Activated CD4-positive, alpha-beta T cell treated with anti-CD3 and anti-CD28 coated beads for 4 hours (primary cell): ENCODE measurements at places on chromosomes 11 and 22.

DNA sequence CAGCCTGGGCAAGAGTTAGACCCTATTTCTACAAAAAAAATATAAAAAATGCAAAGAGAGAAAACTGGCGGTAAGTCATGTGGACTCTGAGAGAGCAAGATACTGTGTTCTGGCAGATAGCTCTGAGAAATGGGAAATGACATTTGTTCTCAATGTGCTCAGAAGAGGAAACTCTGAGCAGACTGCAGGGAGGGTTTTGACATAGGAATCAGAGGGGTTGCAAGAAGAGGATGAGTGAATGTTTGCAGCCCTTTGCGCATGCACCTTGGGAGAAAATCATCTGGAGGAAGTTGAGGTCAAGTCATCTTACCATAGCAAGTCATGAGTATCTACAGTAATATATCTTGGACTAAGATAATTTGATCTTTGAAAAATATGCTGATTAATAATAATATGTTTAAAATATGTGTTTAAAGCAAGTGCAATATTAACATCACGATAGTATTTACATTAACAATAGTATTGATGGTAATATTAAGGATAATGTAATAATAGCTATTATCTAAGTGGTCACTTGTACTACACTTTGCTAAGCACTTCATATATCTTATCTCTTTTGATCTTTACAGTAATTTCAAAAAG, 2.6 kb downstream of the ACER3 start:
- DNase-seq = no peak

DNA sequence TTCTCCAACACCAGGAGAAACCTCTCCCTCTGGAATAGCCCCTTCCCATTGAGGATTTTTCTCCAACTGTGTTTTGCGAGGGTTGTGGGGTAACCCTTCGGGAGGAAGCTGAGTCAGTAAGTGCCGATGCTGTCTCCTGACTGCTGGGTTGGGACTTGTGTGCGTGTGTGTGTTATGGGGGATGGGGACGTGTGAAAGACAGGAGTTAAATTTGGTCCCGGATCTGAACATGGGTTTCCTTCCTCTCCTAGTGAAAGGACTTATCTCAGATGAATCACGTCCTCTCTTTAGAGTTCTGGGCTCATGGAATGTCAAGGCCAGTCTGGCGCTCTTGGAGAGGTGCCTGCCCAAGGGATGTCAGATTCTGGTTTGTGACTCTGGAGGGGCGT, 33.3 kb downstream of the KIAA1671 start:
- DNase-seq = no peak

GRCh38 chr11:10503221-10503620, 37.8 kb downstream of the RNF141 start:
- DNase-seq = no peak

- DNase-seq = no peak
These were observed 160.9 kb downstream of the ADAMTS15 start for GRCh38 chr11:130609121-130610035.

DNA sequence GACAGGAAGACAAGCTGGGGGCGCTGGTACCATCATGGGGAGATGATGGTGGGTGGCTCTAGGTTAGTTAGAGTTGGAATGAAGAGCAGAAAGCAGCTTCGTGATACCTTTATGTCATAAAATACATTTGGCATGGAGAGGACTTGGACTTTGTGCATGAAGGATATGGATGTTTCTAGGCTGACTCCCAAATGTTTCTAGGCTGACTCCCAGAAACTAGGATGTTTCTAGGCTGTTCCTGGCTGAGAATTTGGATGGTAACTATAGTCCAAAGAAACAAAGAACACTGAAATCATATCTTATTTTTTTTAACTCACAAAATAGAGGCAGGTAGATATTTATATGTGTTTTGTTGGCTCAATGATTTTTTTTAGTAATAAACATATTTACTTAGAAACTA, 89.4 kb upstream of the VPREB1 start:
- no peak for DNase-seq
